ENCODE measurements at places on chromosomes 6 and 20. TPM values are rescaled to one million over a fixed set of nuclear protein-coding genes. Genes with fewer than 3 reads are reported as not detected.
A peak's percentile ranks its signal among the peaks of the same experiment; 100 is the strongest.

TMEM30A gene
- total RNA-seq, result 63.0 TPM

DNA sequence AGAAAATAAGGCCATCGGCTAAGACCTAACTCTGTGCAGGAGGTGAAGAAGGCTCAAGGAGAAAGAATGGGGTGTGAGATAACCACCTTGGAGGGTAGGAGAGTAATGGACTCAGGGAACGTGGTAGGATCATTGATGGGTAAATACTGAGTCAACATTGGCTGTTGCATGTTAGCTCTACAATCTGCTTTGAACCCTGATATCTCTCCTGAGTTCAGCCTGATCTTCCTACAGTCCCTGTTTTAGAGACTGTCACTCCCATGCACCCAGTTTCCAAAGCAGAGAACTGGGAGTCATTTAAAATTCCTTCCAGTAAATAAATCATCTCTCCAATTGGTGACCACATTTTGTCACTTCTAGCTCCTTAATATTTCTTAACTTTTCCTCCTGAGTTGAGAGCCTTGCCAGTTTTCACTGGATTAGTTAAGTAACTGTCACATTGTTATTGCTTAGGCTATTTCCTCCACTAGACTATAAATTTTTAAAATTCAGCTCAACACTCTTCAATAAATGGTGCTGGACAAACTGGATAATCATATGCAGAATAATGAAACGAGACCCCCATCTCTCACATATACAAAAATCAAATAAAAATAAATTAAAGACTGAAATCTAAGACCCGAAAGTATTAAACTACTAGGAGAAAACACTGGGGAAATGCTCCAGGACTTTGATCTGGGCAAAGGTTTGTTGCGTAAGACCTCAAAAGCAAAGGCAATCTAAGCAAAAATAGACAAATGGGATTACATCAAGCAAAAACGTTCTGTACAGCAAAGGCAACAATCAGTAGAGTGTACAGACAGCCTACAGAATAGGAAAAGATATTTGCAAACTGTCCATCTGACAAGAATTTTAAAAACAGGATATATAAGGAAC lies 138.9 kb upstream of the TMEM170B start:
- DNase-seq, result no peak

- no peak for DNase-seq
Observed at GRCh38 chr6:130307752-130308361, 58.0 kb upstream of the TMEM200A start.

ERVFRD-1 gene
- not detected for total RNA-seq

GRCh38 chr6:158543606-158544185 lies 16.2 kb upstream of the TMEM181 start:
- no peak for DNase-seq

DNA sequence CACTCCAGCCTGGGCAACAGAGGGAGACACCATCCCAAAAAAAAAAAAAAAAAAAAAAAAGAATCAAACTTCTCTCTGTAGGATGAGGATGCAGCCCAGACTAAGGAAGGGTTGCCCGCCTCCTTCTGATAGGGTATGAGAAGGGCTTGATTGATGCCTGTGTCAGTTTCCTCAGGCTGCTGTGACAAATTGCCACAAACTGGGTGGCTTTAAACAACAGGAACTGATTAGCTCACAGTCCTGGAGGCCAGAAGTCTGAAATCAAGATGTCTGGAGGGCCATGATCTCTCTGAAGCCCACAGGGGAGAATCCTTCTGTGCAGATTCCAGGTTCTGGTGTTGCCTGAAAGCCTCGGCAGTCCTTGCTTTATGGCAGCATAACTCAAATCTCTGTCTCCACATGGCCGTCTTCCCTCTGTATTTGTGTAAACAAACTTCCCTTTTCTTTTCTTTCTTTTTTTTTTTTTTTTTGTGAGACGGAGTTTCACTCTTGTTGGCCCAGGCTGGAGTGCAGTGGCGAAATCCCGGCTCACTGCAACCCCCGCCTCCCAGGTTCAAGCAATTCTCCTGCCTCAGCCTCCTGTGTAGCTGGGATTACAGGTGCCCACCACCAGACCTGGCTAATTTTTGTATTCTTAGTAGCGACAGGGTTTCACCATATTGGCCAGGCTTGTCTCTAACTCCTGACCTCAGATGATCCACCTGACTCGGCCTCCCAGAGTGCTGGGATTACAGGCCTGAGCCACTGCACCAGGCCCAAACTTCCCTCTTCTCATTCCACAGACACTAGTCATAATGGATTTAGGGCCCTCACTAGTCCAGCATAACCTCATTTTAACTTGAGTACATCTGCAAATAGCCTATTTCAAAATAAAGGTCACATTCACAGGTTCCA lies 11.2 kb upstream of the CDK19 start:
- no peak for DNase-seq

GRCh38 chr6:100344321-100344720 lies 120.4 kb downstream of the SIM1 start:
- DNase-seq, result no peak

- DNase-seq, result no peak
Observed at GRCh38 chr6:108355120-108355519, 60.3 kb downstream of the AFG1L start.

DNA sequence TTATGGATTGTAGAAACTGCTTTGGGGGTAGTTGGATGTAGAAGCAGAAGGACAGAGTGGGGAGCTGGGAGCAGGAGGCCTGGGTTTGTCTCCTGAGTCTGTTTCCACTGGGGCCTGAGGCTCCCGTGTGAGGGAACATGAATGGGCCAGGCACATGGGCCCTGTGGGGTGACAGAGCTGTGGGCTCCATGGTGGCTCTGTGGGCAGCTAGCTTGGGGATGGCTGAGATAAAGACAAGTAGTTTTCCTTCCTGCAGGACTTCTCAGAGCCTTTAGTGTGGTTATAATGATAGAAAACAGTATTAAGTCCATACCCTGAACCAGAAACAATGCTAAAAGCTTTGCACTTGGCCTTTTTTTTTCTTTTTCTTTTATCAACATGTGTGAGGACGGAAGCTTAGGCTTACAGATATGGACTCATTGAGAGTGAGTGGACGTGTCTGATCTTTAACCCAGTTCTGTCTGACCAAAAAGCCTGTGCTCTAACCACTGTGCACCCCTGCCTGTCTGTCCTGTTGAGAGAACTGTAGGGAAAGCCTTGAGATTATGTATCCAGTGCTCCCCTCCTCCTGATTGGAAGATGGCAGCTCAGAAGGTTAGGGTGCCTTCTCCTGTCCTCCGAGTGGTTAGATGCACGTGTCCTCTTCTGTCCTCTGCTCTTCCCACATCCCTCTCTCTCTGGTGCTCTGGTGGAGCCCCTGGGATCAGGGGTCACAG lies 98.3 kb downstream of the CDH26 start:
- peak; percentile 54 for DNase-seq

ZNF391 gene
- 1.8 TPM for total RNA-seq

DNA sequence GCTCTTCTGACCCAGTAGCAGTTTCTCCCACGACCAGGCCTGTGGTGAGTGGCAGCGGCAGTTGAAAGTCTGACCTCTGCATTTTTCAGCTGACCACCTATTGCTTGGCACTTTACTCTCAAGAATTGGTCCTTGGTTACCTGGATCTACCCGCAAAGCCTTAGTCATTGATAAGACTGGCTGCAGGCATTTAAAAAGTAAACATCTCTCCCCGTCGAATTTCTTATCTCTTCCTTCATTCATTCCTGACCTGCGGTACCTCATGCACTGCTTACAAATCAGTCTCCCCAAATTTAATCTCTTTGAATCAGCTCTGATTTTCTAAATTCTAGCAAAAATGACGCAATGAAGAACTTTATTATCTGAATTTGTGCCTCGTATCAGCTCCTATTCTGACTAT lies 26.1 kb upstream of the IPCEF1 start:
- DNase-seq, result no peak

GHRH gene
- 11.3 TPM for total RNA-seq

DNA sequence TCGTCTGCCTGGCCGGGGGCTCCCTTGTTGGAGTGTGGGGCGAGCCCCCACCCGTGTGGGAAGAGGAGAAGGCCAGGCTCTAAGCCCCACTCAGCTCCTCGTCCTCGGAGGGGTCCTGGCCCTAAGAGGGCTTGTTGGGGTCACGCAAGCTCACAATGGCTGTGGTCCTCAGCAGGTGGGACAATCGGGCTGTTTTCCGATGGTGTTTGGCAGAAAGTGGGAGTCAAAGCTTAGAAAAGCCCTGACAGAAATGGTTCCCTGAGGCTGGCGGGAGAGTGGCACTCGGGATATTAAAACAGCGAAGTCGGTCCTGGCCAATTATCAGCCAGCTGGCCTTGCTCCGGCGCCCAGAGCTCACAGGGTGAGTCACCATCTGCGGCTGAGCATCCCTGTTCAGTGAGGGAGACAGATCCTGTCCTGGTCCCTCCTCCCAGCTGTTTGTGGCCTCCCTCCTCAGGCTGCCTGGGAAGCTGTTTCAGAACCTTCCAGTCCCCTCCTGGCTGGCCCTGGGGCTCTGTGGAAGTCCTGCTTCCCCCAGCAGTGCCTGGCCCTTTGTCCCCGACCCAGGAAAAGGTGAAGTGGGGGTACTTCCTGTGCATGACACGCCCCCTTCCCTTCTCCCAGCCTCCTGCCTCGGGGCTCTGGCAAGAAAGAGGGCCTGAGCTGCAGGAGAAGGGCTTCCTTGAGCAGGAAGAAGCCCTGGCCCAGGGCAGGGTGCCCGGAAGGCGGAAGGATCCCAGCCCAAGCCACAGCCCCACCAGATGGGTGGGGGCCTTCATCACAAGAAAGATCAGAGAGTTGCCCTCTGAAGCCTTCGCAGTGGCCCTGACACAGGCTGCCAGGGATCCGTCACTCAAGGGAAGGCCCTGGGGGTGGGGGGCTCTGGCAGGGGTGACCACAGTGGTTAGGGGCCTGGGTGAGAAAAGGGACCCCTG lies 53.6 kb upstream of the BHLHE23 start:
- peak; percentile 33 for DNase-seq

- DNase-seq, result no peak
Observed at GRCh38 chr6:168160506-168161370, 81.7 kb upstream of the FRMD1 start.

GRCh38 chr6:33428224-33428965 lies 8.5 kb downstream of the SYNGAP1 start:
- no peak for DNase-seq

- no peak for DNase-seq
Observed at GRCh38 chr6:68559716-68560115, 75.4 kb upstream of the ADGRB3 start.

DNA sequence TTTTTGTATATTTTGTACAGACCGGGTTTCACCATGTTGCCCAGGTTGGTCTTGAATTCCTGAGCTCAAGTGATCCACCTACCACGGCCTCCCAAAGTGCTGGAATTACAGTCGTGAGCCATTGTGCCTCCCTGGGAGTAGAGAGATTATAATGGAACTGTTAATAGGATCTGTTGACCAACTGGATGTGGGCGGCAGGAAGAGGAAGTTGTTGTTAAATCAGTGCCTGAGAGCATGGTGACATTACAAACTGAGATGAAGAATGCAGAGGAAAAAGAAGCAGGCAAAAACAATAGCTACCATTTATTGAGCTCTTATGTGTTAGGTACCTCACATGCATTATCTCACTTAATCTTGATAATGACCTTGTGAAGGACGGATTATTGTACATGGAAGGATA lies 9.2 kb upstream of the L3MBTL3 start:
- no peak for DNase-seq

SAMD5 gene
- total RNA-seq, result 1.4 TPM

DNA sequence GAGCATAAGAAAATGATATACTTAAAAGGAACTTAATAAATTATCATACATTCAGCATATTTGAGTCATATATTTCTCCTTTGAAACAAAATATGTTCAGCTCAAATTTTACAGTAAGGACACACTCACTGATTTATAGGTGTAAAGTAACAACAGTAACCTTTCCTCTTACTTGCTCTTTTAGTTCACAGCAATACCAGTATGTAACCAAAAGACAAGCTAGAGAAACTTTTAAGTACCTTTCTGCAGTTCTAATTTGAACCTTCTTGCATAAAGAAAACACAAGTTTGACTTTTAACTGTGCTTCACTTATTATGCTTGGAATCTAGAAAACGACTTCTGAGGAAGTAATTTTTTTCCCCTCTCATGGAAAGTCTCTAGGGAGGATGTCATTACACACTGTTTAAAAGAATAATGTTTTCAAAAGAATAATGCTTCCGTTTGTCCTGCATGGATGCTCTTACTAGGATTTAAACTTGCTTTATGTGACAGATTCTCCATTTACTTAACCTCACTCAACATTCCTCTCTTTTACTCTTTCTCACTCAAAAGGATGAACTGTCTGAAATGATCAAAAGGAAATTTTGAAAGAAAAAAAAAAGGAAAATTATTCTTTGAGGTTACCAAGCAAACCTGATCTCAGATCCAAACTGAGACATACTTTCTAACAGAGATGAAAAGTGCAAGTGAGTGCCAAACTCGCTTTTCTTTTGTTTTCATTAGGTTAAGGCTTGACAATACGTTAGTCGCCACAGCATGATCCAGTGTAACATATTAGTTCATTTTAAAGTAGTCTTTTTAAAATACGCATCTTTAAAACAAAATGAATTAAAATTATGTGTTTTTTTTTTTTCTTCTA lies 22.4 kb upstream of the CALHM6 start:
- DNase-seq, result no peak

DNA sequence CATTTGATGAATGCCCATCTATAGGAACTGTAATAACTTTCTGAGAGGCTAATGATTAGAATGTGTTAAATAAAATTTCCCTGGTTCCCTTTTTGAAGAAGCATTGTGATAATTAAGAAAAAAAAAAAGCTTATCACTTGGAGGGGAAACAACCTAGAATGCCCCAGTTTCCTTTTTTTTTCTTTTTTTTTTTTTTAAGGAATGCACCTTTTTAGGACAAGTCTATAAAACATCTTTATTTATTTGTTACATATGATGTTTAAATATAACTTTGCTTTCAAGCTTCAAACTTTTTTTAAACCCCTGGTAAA lies 7.3 kb upstream of the MRPS10 start:
- DNase-seq, result no peak
